ENCODE measurements at places on chromosomes 3 and 15.

DNA sequence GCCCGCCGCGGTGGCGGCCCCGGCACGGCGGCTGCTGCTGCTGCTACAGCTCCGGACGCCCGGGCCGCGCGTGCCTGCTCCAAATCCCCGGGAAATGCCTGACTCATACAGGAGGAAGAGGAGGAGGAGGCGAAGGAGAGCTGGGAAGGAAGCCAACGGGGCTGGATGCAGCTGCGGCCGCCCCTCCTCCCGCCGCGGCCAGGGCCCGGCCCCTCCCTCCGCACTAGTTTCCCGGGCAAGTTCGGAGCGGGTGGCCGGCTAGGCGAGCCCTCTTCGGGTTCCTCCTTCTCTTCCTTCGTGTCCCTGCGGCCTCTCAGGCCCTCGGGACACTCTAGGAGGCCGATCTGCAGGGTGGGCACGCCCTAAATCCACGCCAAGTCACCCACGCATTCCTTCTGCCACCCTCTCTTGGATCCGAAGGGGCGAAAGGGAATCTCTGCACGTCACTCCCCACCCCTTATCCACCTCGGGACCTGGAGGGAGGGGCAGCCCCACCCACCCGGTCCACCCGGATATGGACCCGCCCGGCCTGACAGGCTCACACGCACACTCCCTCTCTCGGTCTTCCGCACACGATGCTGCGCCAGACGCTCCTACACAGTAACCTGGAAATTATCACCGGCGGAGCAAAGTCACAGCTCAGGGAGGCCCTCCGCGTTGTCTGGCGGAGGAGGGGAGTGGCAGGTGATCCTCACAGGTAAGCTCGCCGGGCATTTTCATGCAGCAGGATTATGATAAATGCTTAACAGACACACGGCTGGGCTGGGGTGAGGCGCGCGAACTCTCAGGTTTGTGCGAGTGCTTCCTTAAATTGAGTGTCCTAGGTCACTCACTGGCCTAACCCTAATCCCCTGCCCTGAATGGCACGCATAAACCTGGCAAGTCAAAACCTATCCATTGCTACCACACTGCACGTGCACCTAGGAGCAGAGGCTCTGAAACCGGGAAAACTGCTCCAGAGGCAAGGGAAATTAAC, at the start of the genes OSBPL10 and ZNF860:
TSS of gene OSBPL10 (minus strand) at position 57 of the 976 bp plus-strand sequence. CDS start 83 bp downstream, outside the sequence.
TSS of gene ZNF860 (plus strand) at position 545 of the 976 bp plus-strand sequence. CDS start 7,330 bp downstream, outside the sequence.
- DNase-seq: no peak

DNA sequence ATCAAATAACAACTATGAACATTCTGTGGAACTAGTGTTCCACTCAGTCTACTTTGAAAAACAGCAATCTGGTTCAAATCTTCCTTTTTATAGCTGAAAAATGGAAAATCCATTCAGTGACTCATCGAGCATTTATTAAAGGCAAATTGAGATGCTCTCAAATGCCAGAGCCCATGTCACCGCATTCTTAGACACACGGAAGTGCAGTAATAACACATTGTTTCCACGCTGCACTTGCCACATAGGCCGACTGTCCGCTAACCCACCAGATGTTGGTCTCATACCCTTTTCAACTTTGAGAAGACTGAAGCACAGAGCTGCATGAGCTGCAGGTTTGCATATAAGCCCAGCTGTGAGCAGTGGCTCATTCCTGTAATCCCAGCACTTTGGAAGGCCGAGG, 95.9 kb downstream of the TMEM266 start:
- no peak for DNase-seq

- no peak for DNase-seq
These were observed 827.4 kb upstream of the NR2F2 start for GRCh38 chr15:95503107-95503506.

- peak; percentile 85 for DNase-seq
These were observed 29.1 kb downstream of the CRYGS start for GRCh38 chr3:186515125-186515524.

DNA sequence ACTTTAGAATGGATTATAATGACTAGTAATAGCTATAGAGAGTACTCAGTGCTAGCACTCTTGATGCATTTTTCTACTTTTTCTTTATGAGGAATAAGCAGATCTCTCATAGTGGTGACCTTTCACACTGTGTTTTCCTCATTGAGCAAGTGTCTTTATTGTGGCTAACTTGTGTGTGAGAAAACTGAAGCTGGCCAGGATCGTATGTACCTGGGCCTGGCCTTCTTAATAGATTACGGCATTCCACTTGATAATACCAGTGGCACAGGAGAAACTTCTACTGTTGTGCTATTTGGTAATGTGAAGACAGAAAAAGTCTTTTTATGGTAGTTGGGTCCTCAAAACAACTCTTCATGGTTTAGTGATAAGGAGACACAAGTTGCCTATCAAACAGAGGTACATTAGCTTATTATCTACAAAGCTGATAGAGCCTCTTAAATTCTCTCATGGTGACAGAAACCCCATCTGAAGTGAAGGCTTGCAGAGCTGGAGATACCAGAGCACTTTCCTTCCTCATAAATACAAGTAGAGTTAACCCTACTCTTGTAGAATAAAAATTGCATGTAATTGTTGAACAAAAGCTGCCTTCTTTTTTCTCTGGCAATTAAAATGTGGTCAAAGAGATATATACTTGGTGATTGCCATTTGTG, 64.6 kb downstream of the LYSMD4 start:
- no peak for DNase-seq

- no peak for DNase-seq
These were observed 334.5 kb upstream of the FRG2C start for GRCh38 chr3:75329476-75330097.

- no peak for DNase-seq
These were observed 4.9 kb downstream of the ADCY5 start for GRCh38 chr3:123444023-123444422.

DNA sequence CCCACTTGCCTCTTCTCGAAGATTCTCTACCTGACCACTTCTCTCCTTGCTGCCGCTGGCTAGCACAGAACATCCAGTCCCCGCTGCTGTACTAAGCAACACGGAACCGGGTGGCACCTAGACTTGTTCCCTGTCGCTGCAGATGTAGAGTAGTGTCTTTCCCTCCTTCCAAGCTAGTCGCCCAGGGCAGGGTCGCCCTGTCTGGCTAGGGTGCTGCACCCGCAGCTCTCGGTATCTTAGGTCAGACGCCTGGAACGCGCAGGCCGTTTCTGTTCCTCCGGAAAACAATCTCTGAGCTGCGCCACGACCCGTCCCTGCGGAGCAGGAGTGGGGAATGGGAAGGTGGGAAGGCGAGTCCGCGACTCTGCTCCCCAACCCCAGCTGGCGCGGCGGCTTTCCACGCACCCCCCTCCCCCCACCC, 758 bp upstream of the SNX33 start:
- no peak for DNase-seq

Data from bone marrow (tissue), 2 donors.